ENCODE measurements at places on chromosomes 7 and 10.

GRCh38 chr10:94129393-94130130, 135.8 kb downstream of the PLCE1 start:
- no peak for DNase-seq

DNA sequence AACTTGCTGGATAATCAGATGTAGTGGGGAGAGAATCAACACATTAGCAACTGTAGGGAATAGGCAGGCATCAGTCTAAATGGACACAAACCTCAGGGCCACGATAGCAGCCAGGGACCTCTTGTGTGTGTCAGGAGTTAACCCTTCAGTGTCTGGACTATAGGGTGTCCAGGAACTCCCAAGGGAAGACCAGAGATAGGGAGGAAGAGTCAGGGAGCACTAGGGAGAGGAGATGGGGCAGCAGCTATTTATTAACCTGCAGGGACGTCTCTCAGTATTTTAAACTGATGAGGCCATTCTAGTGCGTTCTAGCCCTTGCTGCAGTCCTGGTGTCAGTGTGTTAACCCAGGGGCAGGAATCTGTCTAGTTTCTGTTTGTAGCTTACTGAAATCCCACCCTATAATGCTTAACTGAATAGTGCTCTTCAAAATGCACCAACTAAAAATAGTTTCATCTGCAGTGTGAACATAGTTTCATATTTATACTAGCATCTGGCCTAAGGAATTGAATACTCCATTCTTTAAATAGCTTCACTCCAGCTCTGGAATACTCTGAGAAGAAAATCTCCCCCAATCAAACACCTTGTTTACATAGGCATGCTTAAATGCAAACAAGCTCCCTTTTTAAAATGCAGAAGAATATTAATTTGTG, 62.7 kb downstream of the ARID5B start:
- DNase-seq, result no peak

- no peak for DNase-seq
Measured at GRCh38 chr7:77248154-77248553, 48.5 kb upstream of the FGL2 start.

DNA sequence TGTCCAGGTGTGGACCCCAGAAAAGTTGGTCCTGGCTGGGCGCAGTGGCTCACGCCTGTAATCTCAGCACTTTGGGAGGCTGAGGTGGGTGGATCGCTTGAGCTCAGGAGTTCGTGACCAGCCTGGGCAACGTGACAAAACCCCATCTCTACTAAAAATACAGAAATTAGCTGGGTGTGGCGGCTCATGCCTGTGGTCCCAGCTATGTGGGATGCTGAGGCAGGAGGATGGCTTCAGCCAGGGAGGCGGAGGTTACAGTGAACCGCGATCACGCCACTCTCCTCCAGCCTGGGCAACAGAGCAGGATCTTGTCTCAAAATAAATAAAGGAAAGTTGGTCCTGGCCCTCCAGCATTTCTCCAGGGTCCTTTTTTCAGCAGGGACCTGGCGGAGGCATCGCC, 1.4 kb downstream of the NUDT1 start:
- DNase-seq, result no peak

GRCh38 chr7:22591271-22591670, 91.3 kb upstream of the STEAP1B start:
- DNase-seq, result no peak

GRCh38 chr10:43078986-43079273, 2.1 kb downstream of the RET start:
- peak; percentile 81 for DNase-seq

DNA sequence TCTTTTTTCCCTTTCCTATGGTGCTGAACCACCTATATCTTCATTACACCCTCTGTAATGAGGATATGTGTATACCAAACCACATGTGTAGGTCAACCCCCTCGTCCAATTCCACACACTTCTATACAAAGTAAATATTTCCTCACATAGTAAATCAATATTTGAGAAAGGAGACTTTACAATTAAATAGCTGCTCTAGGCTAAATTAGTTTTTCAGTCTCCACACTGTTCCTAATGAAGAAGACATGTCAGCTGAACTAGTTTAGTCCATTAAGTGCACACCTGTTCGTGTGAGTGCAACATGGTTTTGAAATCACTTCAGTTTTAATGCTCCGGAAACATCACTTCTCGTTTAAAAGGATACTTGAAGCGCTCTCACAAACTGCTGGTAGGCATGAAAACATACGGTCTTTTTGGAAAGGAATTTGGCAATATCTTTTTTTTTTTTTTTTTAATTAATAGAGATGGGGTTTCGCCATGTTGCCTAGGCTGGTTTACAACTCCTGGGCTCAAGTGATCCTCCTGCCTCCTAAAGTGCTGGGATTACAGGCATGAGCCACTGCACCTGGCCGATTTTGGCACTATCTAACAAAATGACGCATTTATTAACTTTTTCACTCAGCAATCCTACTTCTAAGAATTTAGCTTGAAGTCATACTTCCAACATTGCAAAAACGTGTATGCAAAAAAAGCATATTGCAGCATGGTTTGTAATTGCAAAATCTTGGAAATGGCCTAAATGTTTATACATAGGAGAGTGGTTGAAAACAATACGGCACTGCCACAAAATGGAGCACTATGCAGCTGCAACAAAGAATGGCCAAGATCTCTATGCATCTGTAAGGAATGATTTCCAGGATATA, 2.1 kb upstream of the XRCC2 start:
- no peak for DNase-seq

GRCh38 chr10:121064491-121064890, 213.3 kb downstream of the WDR11 start:
- DNase-seq, result no peak

GRCh38 chr7:64890761-64891362, 12.2 kb upstream of the ZNF273 start:
- DNase-seq, result no peak

DNA sequence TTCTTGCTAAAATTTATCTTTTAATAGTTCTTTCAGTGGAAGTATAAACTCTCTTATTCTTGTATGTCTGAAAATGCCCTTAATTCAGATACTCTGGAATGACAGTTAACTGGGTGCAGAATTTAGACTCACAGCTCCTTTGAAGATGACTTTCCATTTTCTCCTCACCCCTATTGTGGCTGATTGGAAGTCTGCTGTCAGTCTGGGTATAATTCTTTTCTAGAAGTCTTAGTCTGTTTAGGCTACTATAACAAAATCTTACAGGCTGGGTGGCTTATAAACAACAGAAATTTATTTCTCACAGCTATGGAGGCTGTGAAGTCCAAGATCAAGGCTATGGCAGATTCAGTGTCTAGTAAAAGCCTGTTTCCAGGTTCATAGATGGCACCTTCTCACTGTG, 145.2 kb upstream of the GDF10 start:
- peak; percentile 30 for DNase-seq

- no peak for DNase-seq
Measured at GRCh38 chr10:102140218-102140617, 7.4 kb downstream of the PPRC1 start.

DNA sequence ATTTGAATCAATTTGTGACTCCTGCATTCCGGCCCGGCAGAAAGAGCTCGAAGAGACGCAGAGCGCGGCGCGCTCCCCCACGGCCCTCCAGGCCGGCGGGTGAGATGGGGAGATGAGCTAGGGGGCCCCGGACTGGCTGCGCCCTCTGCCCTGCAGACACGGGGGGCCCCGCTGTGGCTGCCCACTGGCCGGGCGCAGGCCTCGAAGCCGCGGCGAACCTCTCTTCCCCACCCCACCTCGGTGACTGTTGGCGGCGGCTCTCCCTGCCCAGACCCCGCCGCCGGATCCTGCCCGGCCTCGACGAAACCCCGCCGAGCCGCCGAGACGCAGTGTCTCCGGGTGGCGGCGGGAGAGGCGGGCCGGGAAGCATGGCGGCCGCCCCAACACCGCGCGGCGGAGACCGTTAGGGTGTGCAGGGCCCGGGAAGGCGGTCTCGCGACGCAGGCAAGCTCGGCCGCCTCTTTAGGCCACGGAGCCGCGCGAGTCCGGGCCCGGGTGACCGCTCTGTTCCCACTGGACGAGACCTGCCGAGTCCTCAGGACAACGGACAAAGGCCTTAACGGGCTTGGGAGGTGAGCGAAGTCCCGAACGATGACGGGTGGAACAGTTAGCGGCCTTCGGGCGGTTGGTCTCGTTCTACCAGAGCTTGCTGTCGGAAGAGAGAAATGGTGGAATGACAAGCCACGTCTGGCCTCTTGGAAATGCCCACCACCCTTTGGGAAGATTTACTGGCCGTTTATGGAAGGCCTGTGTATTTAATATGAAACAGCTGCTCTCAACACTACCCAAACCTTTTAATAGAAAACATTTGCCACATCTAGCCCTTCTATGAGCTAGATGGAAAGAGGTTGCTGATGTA, 24.3 kb downstream of the NUP42 start:
- DNase-seq, result no peak

DNA sequence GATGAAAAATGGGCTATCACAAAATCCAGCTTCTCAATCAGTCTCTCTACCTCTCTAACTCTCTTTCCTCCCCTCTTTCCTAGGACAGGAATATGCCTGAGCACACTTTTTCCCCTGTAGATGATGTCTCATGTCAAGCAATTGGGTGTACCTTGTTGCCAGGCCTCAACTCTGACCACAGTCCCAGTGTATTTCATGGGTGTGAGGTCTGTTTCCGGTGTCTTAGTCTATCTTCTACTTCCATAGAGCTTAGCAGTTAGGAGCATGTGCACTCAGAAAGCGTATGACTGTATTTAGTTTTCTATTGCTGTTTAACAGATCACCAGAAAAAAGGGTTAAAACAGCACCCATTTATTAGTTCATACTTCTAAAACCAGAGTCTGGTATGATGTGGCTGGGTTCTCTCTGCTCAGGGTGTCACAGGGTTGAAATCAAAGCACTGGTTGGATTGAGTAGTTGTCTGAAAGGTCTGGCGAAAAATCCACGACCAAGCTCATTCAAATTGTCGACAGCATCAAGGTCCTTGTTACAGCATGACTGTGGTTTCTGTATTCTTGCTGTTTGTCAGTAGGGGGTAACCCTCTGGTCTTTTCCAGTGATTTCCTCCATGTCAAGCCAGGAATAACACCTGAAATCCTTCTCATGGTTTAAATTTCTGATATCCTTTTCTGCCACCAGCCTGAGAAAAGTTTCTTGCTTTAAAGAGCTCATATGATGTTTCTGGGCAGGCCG, 130.0 kb downstream of the THSD7A start:
- no peak for DNase-seq

DNA sequence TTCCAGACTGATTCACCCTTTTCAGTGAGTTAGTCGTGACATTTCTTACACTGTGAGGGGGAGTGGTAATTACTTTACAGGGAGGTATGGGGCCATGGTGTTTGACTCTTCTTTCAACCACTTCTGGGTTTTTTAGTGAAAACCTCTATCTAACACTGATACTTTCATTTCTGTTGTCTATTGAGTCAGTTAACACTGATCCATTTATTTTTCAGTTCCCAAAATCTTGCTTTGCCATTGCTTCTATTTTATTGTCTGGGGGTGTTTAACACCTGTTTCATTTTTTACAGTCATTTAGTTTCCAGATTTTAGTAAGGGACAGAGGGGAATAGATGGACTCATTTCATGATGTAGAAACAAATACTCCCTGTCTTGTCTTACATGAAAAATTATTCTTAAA, 61.5 kb downstream of the HELLS start:
- no peak for DNase-seq

DNA sequence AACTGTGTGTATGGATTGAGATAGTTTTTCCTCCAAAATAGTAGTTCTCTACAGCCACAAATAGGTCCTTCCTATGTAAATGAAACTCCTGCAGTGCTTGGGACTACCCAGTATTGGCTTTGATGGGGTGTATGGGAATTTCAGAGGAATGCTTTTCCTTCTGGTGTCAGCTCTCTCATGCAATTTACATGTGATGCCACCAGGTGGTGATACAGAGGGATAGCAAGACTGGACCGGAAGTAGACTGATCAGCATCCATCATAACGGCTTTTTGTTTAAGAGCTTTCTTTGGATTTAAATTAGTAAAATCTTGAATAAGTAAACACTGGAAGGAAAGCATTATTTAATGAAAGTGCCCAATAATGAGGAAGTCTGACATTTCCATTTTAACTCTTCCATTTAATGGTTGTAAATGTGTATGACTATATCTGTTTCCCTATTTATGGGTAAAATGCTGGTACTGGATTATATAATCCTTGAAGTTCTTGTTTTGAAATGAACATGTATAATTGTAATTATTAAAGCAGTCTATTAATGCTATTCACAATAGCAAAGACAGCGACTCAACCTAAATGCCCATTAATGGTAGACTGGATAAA, 22.7 kb downstream of the DYNC1I1 start:
- peak; percentile 61 for DNase-seq

GRCh38 chr7:107948645-107949442, 54.1 kb downstream of the LAMB1 start:
- no peak for DNase-seq

- no peak for DNase-seq
Measured at GRCh38 chr10:70779511-70780369, 5.4 kb downstream of the TBATA start.

GRCh38 chr10:92832121-92832520, 16.2 kb upstream of the EXOC6 start:
- no peak for DNase-seq

DNA sequence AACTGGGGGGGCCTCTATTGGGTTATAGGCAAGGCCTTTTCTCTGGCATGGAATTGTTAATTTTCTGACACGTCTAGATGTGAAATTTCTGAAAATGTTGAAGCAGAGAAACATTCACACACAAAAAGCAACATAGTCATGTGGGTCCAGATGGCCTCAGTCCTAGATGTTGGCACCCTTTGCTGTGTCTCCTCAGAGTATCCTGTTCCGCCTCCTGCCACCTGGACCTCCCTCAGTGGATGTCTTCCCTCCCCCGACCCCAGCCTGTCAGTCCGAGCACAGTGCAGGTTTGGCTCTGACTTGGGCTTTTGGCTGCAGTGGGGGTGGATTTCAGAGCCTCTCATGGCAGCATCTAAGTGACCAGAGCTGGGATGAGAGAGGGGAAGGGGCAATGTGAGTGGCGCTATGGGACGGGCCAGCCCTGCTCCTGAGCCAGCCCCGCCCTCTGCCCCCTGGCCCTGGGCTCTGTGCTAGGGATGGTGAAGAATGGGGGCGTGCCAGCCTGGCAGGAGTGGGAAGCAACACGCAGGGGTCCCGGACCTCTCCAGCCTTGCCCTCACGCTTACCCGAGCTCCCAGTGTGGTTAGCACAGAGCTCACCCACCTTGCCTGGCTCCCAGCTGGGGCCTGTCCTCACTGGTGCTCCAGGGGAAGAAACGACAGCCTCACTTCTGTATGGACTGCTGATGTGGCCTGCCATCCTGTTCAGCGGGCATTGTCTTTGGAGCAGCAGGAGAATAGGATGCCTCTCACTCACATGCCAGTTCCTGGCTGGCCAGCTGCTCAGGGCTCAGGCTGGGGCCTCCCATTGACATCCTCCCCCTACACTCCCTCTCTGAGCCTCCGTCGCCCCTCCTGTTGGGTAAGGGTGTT, 6.2 kb downstream of the ATP6V0E2 start:
- no peak for DNase-seq

DNA sequence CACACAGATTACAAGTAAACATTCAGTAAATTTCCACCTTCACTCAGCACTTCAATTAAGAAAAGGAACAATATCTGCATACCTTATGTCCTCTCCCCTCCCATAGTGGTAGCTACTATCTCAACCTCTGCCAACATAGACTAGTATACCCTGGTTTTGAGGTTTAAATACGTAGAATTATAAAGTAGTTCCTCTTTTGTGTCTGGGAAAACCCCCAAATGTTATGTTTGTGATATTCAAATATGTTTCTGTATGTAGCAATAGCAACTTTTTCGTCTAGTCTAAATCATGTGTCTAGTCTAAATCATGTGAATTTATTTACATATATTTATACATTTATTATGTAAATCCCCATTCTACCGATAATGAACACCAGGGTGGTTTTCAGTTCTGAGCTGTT, 13.2 kb upstream of the CAMK2B start:
- peak; percentile 58 for DNase-seq

- DNase-seq, result no peak
Measured at GRCh38 chr10:19971343-19972052, 155.3 kb downstream of the PLXDC2 start.
